ENCODE measurements at places on chromosomes 6 and 20. TPM values are rescaled to one million over a fixed set of nuclear protein-coding genes. Genes with fewer than 3 reads are reported as not detected.

GTSF1L gene
- total RNA-seq, result not detected

SNAP91 gene
- 1.3 TPM for total RNA-seq

HFE gene
- total RNA-seq, result 2.4 TPM

CLIC5 gene
- total RNA-seq, result under 0.01 TPM

GSTA2 gene
- total RNA-seq, result not detected

FOXA2 gene
- not detected for total RNA-seq

SMLR1 gene
- not detected for total RNA-seq

DZANK1 gene
- total RNA-seq, result 0.38 TPM

NR2E1 gene
- total RNA-seq, result not detected

MYH7B gene
- not detected for total RNA-seq

SYCP2 gene
- total RNA-seq, result 1.1 TPM

All from dermis microvascular lymphatic vessel endothelial cell (primary cell).